Globus pallidus (tissue), 1 donor: ENCODE measurements at places on chromosomes 7 and 10.
A peak's percentile ranks its signal among the peaks of the same experiment; 100 is the strongest.

- DNase-seq, result no peak
Measured at GRCh38 chr10:69802424-69803161, 887 bp downstream of the COL13A1 start.

DNA sequence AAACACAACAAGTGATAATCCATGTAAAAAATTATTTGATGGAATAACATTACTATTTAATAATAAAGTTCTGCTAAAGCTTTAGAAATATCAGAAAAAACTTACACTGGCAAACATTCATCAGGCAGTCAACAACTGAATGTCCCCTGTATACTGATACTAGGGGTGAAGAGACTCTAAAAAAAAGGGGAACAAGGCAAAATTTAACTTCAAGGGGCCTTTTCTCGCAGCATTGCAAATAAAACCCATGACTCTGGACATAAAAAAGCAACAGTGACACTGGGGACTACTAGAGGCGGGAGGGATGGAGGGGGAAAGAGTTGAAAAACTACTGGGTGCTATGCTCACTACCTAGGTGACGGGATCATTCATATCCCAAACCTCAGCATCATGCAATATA lies 5.8 kb upstream of the IFRD1 start:
- no peak for DNase-seq

- no peak for DNase-seq
Measured at GRCh38 chr10:120387326-120387725, 69.7 kb upstream of the PLPP4 start.

DNA sequence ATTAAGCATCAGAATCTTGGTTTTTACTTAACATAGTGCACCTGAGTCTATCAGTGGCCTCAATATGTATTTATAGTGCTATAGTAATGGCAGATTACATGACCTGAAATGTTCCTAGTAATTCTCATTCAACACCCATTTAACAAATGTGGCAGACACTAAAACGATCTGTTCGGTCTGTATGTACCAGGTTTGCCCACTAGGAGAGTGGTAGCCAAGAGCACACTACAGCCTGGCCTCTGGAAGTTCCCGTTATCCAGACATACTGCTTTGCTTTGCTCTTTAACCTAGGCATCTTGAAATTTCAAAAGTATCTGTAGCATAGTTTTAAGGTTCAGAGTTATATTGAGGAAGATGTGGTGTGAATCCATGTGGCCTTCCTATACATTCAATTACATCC lies 395.7 kb upstream of the NRG3 start:
- no peak for DNase-seq

DNA sequence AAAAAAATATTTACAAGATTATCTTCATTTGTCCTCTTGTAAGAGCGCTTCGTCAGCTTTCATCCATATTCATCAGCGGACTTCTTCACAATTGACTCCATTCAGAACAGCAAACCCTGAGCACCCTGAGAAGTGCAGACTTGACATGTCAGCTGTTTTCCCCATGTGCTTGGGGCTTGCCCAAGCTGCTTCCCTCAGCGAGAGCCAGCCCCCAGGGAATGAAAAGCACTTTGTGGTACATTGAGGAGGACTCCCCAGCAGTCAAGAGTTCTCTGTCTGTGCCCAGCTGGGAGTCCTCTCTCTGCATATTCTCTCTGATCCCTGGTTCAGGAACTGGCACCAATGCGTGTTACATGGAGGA lies 22.7 kb downstream of the HKDC1 start:
- peak; percentile 95 for DNase-seq

GRCh38 chr7:115066050-115066449 lies 144.2 kb downstream of the MDFIC start:
- no peak for DNase-seq

GRCh38 chr7:143362131-143363015 lies at the start of gene FAM131B:
Gene FAM131B (minus strand): TSS chr7:143362713. CDS start chr7:143362603, 110 bp downstream.
- DNase-seq, result peak; percentile 75

DNA sequence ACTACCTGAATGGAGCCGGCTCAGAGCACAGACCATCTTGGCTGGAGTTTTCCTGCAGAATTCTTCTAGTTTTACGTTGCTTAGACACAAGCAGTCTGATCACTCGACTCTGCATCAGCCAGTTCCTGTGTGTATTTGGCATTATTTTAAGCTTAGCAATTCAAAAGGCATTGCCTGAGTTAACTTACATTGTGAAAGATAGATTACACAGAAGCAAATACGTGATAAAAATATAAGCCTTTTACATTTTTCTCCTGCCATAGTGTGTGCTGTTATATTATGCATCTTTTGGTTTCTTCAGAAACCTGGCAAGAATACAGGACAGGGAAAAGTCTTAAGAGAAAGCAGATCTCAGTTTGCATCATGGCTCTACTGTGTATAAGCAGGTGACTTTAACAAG lies 98.1 kb downstream of the LRRC4 start:
- no peak for DNase-seq

DNA sequence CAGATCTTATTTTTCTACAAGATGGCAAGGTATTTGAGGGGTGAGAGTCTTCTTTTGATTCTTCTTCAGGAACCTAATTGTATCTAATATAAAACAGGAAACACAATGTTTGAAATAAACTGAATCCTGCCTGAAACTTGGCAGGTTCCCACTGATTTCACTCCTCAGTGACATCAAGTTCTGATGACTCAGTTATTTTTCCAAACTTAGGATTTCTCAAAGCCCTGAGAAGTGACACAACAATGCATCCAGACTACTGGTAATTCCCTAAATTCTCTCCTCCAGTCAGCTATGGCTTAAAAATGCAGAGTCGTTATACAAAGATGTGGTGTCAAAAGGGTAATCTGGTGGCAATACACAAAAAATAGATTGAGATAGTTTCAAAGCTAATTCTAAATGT lies 80.9 kb downstream of the ABLIM1 start:
- DNase-seq, result no peak

DNA sequence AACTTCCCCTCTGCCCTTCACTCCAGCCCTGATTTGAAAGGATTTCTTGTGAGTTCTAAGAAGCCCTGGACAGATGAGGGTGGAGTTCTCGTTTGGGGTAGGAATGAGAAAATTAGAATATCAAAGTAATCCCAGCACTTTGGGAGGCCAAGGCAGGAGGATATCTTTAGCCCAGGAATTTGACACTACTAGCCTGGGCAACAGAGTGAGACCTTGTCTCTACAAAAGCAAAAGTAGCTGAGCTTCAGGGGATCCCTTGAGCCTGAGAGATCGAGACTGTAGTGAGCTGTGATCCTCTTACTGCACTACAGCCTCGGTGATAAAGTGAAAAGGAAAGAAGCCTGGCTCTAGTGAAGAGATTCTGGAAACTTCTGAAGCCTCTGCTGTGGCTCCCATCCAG lies 76.2 kb downstream of the TET1 start:
- DNase-seq, result no peak

GRCh38 chr7:130419658-130420057 lies 21.2 kb downstream of the CEP41 start:
- DNase-seq, result no peak

DNA sequence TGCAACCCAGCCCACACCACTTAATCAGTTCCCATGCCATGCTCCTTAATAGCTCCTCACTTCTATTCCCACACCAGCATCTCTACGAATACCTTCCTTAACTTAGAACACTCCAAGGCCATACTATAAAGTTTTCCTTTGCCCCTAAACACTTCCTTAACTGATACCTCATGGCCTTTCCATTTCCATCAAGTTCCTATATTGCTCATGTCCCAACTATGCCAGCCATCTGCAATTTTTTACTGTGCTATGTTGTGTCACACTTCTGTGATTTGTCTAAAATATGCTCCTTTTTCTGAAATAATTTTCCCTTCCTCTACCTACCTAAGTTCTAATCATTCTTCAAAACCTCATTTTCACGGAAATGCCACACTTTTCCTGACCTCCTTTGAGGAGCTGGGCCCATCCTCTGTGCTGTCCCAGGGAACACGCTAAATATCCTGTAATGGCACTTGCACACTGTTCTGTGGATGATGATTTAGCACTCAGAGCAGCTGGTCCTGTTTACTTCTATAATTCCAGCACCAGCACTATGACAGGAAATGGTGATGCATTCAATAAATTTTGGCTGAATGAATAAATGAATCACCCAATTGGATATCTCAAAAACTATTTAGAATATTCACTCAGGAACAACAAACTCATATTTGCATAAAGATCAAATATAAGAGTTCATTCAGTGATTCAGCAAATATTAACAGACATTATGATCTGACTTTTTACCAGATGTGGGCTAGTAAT lies 266.5 kb upstream of the HGF start:
- DNase-seq, result no peak

GRCh38 chr7:29860186-29860585 lies 53.9 kb downstream of the WIPF3 start:
- no peak for DNase-seq

DNA sequence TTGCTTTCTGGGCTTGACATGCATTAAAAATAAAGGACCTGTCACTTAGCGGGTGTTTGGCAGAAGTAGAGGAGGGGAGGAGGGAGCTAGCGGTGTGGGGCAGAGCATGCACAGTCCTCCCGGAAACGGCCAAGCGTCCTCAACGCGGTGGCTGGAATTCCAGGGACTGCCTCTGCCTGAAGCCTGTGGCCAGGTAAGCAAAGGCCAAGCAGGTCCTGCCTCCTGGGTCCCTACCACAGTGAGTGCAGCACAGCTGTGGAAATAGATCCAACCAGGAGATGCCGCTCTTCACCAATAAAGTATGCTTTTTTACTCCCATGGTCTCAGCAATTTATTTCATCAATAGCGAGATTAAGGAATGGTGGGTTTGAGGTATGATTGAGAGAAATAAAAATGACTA lies 323.4 kb downstream of the WDR37 start:
- no peak for DNase-seq

DNA sequence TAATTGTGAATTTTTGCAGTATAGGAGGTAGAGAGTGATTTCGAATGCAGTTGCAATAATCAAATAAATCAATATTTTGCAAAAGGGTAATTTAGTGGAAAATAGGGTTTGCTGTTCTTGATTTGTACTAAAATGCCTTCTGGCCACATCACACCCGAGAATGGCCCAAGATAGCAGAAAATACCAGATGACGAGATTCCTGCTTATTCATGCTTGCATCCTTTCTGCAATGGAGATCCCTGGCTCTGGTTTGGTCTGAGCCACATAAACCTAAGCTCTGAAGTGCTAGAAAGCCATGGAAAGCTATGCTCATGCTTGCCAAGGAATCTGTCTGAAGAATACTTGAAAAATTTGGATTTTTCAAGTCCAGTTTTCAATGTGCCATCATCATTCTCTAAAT lies 634.2 kb upstream of the COBL start:
- no peak for DNase-seq

GRCh38 chr7:144513334-144513733 lies 109.8 kb upstream of the NOBOX start:
- peak; percentile 37 for DNase-seq

GRCh38 chr7:99685129-99685758 lies 5.4 kb upstream of the CYP3A5 start:
- no peak for DNase-seq

DNA sequence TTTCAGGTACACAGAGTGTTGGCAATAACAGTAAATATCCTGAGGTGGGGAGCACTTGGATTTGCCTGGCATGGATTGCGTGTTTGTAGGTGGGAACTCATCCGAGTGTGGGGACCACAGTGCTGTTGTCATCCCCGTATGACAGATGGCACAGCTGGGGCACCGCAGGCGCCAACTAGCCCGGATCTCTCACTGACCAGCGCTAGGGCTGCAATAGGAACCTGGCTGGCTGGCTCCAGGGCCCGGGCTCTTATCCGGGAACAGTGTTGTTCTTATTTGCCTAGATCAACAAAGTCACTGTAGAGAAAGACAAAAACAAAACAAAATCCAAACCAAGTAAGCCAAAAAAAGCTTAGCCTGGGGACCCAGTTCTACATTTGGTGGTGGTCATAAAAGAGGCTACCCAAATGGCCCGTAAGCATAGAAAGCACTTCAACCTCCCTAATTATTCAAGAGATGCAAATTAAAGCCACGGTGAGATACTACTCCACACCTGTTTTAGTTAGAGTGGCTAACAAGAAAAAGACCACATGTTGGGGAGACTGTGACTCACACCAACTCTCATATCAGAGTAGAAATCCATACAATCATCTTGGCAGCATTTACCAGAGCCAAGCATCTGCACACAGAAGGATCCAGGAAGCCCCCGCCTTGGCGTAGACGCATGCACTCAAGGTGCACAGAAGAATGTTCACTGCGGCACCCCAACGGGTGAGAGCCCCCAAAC lies 27.2 kb upstream of the PFKFB3 start:
- no peak for DNase-seq

- no peak for DNase-seq
Measured at GRCh38 chr7:18221377-18222293, 194.0 kb upstream of the PRPS1L1 start.

DNA sequence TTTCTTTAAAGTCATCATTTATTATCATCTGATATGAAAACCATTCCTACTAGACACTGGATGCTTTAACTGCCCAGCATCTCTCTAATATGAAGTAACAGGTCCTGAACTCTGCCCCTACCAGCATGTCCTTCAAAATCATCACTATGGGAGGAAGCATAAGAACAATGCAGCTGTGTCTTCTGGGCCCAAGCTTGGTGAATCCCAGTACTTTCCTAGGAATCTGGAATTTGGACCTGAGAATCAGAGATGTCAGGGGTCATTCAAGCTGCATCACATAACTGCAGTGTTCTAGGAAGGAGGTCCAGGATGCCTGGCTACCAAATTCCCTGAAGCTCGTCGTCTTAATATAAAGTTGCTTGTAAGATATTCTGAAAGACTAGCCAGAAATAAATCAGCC lies 182.7 kb downstream of the AHR start:
- no peak for DNase-seq

DNA sequence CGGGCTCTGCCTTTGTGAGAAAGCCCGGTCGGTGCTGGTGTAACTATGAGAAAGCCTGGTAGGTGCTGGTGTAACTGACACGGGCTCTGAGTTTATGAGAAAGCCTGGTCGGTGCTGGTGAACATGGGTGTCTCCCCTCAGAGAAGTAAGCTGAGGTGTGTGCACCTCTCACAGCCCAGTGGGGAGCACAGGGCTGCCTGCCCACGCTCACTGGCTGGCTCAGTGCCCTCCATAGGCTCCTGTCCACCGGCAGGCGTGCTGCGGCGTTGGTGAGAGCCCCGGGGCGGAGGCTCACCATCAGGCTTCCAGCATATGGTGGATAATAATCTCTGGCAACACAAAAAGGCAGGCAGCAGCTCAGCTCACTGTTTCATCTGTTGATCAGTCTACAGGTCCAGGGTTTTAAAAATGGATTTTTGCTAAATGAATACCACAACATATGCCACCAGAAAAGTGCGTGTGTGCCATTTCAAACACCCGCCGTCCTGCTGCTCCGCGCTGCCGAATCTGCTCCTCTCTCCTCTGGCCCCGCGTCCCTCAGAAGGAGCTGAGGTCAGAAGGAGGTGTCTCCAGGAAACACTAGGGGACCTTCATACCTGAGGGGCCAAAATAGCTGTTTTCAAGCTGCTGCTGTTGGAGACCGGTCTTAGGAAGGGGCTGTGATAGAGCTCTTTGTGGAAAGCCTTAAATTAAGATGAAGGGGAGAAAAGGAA lies 365.7 kb downstream of the DNAJB6 start:
- DNase-seq, result no peak

- DNase-seq, result no peak
Measured at GRCh38 chr7:18886832-18887231, 230.6 kb downstream of the TWIST1 start.

GRCh38 chr7:20164425-20165145 lies 52.6 kb downstream of the MACC1 start:
- DNase-seq, result no peak
